ENCODE measurements at places on chromosomes 3 and 15. TPM values are rescaled to one million over a fixed set of nuclear protein-coding genes. Genes with fewer than 3 reads are reported as not detected.

The BCL2A1 gene
- total RNA-seq = 1.8 TPM

The ANKRD63 gene
- total RNA-seq = not detected

The ZPLD1 gene
- total RNA-seq = 0.32 TPM

The TMEM45A gene
- 6.0 TPM for total RNA-seq

The CHRNA7 gene
- 3.4 TPM for total RNA-seq

The CLRN1 gene
- total RNA-seq = not detected

The SSUH2 gene
- total RNA-seq = 3.7 TPM

The ITIH1 gene
- total RNA-seq = not detected

The KY gene
- total RNA-seq = 3.7 TPM

The PP2D1 gene
- total RNA-seq = not detected

The TLE3 gene
- 103 TPM for total RNA-seq

The NEIL1 gene
- 41.4 TPM for total RNA-seq

The TMEM108 gene
- 0.72 TPM for total RNA-seq

The CFAP20DC gene
- total RNA-seq = 0.57 TPM

The RAD51 gene
- 2.9 TPM for total RNA-seq

The UACA gene
- 74.7 TPM for total RNA-seq

All from mucosa of descending colon (tissue), 3 donors.